Stimulated activated CD8-positive, alpha-beta memory T cell treated with anti-CD3 and anti-CD28 coated beads, Interleukin-7, amount 100 ng/mL, for 4 hours (primary cell): ENCODE measurements at places on chromosomes 1 and 21.

DNA sequence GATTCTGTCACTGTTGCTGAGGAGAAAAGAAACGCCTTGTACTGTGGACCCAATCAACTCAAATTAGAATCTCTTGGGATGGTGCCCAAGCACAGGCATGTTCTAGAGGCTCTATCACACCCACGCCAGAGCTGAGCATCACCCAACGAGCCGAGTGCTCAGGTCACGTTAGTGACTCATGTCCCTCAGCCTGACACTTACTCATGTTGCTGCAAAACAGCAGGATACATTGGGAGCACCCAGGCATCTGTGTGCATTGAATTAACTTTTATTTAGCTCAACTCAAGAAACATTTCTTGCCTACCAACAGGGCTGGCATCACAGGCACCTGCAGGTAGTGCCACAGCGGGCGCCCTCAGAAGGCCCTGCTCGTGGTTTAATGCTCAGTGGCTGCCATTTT lies 149.8 kb downstream of the ETS2 start:
- DNase-seq: no peak

DNA sequence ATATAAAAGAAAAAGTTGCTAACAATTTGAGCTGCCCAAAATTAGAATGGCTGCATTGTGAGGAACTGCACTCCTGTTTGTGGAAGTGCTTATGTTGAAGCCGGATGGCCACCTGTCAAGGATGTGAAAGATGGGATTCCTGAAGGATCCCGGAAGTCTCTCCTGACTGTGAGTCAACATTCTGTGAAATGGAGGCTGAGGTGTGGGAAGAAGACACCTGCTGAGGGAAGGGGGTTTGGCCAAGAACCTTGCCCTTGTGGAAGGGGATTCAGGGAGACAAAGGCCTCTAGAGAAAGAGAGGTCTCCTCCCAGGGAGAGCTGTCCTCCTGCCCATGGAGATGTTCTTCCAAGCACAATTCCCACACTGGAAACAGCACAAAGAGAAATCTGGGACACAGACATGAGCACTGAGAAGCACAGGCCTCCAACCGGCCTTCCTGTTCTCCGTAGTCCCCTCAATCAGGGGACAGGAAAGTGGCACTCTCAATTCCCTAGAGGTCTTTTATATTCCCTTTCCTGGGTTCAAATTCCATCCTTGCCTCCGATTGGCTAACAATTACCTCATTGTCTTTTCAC lies 70.5 kb downstream of the CD2 start:
- DNase-seq: no peak

DNA sequence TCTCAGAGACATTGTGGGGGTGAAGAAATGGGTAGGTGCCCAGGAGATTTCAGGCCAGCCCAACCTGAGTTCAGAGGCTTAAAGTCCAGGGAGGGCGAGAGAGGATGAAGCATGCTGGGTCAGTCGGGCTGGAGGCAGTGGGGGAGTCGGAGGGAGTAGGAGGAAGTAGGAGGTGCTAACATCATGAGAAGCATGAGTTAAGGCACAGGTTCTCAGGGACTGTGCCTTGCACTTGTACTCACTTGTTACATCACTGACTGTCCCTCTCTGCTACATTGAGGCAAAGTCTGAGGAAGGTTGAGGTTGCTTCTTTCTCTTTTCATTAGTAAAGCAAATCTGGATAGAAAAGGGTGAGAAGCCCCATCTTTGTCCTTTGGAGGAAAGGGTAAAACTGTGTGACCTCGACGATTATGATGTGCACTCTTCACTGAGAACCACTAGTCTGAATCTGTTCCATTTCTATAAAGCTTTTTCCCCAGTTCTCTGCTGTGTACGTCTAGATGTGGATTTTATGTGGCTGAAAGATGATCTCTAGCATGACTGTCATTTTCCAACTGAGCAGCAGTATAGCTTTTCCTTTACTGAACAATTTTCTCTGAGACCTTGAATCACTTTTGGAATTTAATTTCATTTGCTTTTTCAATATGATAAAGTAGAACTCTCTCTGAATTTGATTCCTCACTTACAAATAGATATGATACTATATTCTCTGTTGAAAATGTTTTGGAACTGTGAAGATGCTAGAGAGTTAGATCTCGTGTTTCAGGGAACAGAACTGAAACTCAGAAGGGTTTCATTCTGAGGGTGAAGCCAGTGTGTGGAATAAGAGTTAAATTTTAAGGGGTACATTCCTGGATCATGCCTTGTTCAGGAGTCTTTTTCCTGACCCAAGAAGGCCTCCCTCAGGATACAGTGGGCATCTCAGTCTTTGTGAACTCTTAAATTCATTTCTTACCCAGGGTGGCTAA lies 94.6 kb downstream of the FGGY start:
- DNase-seq: no peak

DNA sequence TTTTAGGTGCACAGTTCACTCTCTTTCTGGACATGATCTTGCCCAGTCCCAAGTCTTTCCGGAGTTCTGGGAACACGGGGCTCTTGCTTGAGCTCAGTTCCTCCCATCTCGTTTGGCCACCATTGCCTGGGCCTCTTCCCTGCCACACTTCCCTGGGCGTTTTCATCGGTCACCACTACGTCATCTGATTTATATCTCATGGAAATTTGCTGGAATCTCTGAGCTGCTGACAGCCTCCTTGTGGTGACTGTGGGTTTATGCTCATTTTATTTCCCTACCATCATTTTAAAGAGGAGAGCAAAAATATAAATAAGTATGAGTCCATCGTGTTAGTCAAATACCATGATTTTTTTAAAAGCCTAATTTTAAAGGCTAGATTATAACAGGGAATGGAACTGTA lies 449.1 kb upstream of the KAZN start:
- DNase-seq: no peak

DNA sequence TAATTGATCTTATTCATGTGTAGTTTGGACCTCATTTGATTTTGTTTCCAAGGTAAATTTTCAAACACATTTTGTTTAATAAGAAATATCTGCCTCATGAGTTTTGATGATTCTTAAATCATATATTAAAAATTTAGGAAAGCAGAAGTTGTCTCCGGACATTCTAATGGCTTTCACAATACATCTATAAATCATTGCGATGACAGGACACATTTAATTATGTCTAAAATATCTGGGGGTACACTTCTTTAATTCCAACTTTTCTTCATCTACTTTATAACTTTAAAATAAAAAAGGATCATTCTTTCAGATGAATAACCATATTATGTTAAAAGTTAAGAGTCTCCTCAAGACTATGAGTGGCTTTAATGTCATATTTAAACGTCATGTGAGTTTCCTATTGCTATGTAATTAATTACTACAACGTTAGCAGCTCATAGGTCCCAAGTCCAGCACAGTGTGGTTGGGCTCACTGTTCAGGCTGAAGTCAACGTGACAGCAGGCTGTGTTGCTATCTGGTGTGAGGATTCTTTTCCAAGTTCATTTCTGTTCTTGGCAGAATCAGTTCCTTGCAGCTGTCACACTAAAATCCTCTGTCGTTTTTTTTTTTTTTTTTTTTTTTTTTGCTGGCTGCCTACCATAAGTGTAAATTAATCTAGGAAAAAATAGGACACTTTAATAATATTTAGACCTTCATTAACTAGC lies 893.5 kb downstream of the LTN1 start:
- DNase-seq: no peak

- DNase-seq: no peak
Observed at GRCh38 chr21:38434913-38435533, 63.3 kb downstream of the ERG start.

- DNase-seq: no peak
Observed at GRCh38 chr1:99171184-99171813, 93.0 kb upstream of the PLPPR4 start.

DNA sequence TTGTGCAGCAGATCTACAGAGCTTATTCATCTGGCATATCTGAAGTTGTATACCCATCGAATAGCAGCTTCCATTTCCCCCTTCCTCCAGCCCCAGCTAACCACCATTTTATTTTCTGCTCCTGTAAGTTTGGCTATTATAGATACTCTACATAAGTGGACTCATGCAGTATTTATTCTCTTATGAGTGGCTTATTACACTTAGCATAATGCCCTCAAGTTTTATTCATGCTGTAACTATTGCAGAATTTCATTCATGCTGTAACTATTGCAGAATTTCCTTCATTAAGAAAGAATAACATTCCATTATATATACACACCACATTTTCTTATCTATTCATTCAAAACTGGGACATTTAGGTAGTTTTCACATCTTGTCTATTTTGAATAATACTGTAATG lies 30.5 kb upstream of the IFI16 start:
- DNase-seq: no peak

- no peak for DNase-seq
Observed at GRCh38 chr1:27536767-27537166, 46.8 kb upstream of the WASF2 start.

DNA sequence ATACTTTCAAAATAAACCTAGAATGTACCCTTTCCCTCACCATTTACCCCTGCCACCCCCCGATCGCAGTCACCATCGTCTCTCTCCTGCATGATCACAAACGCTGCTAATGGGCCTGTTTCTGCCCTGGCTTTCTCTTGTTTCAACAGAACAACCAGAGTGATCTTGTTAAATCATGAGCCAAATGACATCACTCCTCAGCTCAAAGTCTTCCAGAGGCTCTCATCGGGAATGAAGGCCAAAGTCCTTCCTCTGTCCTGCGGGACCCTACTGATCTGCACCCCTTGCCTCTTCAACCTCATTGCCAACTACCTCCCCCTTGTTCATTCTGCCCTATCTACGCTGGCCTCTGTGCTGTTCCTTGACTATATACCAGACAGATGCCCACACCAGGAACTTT lies 39.4 kb upstream of the PTGFRN start:
- DNase-seq: no peak

GRCh38 chr1:243477731-243478290 lies 222.0 kb downstream of the SDCCAG8 start:
- DNase-seq: no peak

DNA sequence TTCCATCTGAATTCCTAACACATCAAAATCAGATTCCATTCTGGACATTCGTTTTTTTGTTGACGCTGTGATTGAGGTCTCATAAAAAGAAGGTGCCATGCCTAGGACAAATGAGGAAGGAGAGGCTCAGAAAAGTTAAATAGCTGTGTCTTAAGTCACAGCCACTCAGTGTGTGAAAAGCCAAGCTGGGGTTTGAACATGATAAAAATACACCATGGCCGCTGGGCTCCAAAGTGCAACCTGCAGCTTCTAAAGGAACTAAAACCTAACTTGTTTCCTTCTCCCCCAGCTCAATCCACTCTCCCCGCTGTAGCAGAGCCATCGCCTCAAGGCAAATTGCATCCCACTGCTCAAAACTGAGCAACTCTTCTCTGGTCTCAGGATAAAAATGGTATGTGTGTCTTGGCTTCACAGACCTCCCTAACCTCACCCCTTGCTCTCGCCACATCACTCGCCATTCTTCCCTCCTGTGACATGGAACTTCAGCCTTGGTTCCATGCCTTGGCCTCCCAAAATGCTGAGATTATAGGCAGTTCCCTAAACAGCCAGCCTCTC lies 22.1 kb upstream of the FAM20B start:
- DNase-seq: no peak

DNA sequence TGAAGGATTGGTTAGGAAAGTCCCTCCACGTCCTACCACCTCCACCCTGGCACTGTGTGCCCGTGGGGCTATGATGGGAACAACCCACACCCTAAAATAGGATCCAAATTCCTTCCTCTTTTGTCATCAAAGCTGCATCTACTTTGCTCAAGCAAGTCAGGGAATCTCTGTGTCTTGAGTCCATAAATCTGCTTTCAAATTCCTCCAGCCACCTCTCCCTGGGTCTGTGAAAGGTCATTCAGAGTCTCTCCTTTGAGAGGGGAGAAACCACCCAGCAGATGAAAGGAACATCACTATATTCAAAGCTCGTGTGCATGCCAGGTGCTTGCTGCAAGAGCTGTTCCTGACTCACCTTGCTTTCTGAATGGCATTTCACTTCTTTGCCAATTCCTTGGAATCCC lies 243.6 kb downstream of the TM2D1 start:
- DNase-seq: no peak

- no peak for DNase-seq
Observed at GRCh38 chr21:44734026-44734745, 22.8 kb upstream of the TSPEAR start.

- no peak for DNase-seq
Observed at GRCh38 chr1:152718238-152718637, 10.3 kb downstream of the LCE4A start.

- DNase-seq: no peak
Observed at GRCh38 chr1:159279773-159280172, 22.4 kb upstream of the FCER1A start.

- DNase-seq: no peak
Observed at GRCh38 chr1:19163261-19163660, 46.8 kb downstream of the UBR4 start.

- no peak for DNase-seq
Observed at GRCh38 chr1:9942399-9942938, 722 bp downstream of the LZIC start.

GRCh38 chr1:54683453-54683852 lies 32.2 kb upstream of the TTC4 start:
- no peak for DNase-seq

- DNase-seq: no peak
Observed at GRCh38 chr1:165512816-165513215, 31.0 kb upstream of the LRRC52 start.

DNA sequence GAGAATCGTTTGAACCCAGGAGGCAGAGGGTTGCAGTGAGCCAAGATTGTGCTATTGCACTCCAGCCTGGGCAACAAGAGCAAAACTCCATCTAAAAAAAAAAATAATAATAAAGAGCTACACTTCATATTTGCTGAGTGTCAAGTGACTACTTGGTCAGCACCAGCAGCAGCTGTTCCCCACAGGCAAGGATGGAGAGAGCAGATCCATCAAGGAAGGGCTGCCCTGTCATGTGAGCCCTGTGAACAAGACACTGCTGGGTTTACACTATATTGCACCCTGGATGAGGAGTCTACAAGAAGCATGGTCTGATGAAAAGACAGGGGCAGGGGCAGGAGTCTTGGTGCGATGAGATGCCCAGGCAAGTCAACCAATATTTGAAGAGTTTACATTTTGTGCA lies 3.6 kb downstream of the CTNNBIP1 start:
- DNase-seq: no peak

GRCh38 chr1:29454616-29455380 lies 218.5 kb downstream of the PTPRU start:
- DNase-seq: no peak

DNA sequence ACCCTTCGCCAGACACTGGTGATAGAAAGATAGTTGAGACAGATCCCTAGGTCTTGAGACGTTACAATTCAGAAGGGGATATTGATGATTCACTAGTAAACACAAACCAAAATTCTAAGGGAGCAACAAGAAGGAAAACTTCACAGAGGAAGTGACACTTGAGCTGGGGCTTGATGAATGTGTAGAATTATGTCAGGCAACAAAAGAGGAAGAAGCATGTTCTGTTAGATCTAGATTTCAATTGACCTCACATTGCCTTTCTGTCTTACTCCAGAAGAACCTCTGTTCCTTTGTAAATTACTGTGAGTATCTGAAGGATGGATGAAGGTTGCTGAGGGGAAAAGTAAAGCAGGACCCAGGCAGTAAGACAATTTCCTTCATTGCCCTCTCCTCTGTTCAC lies 328.2 kb downstream of the KCTD3 start:
- no peak for DNase-seq

- no peak for DNase-seq
Observed at GRCh38 chr1:92934395-92935378, 26.6 kb downstream of the DIPK1A start.

GRCh38 chr1:244304156-244304555 lies 147.6 kb downstream of the ADSS2 start:
- no peak for DNase-seq
